ENCODE measurements at places on chromosomes 2 and 18.

- no peak for DNase-seq
Measured at GRCh38 chr18:44590956-44591670, 89.6 kb upstream of the SETBP1 start.

DNA sequence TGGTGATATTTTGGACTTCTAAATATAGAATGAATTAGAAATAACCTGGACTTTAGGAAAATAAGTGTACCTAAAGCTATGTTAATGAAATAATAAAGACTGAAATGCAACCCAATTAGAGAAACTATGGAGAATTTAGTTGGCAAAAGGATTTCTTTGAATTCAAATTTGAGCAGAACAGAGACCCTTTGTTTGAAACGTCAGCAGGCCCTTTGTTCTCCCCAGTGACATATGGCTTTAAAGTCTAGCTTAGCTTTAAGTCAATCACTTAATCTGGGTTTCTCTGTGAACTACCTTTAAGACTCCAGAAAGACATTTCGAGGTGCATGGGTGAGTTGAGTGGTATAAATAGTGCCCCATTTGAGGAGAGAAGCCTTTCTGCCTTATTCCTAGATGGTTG is 130.5 kb upstream of the CREB1 start:
- DNase-seq = no peak

- peak; percentile 59 for DNase-seq
Measured at GRCh38 chr2:113965644-113966043, 75.8 kb downstream of the ACTR3 start.

DNA sequence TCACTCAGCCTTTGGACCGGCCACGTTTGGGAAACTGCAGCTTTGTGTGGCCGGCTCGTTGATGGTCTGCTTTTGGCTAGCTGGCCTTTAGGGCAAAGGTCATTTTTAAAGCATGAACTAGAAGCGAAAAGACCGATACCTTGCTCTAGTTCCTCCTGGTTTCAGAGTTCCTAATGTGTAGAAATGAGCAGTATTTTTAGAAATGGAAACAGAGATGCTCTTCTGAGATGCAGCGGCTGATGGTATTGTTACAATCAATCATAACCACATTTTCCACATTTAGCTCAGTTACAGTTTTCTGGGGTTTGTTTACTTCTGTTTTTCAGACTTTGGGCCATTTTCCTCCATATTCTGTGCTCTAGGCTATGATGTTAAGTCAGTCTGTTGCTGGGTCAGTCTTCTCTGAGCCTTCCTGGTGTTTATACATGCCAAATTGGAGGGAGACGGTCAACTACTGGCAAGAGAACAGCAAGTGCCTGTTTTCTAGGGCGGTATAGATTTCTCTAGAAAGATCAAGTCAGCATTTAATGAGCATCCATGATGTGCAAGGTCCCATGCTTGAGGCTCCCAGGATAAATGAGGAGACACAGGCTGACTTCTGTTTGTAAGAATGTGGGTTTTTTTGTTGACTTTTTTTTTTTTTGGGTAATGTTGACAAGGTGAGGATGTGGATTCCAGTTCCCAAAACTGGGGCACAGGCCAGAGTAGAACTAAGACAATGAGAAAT is 28.0 kb downstream of the RNF144A start:
- no peak for DNase-seq

DNA sequence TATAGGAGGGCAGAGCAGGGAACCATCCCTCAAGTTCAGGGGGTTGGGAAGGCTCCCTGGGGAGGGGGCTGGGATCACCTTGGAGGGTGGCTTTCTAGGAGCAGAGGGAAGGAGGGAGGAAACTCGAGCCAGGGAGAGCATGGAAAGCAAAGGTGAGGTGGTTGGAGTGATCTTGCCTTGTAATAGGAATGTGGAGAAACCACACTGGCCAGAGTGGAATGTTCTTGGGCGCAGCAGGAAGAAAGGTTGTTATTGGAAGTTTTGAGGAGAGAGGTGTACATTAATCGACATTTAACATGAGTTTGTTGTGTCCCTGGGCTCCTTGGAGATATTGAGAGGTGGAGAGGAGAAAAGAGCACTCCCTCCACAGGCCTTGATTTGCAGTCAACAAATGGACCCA is 272.2 kb downstream of the PRKCE start:
- no peak for DNase-seq

DNA sequence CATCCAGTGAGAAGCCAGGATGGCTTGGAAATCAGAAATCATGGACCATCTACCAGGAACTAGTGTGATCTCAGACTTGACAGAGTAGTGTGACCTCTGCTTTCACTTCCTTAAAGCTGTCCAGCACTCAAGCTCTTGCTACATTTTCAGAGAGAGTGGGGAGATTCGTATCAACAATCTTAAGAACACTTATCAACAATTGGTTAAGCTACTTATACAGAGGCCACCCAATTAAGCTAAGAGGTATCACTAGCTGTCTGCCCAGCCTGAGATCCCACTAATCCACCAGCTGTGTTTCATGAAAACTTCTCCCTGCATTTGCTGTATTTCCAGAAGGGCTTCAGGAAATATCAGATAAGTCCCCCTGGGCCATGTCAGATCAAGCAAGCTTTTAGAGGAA is 4.2 kb downstream of the RPRM start:
- no peak for DNase-seq

DNA sequence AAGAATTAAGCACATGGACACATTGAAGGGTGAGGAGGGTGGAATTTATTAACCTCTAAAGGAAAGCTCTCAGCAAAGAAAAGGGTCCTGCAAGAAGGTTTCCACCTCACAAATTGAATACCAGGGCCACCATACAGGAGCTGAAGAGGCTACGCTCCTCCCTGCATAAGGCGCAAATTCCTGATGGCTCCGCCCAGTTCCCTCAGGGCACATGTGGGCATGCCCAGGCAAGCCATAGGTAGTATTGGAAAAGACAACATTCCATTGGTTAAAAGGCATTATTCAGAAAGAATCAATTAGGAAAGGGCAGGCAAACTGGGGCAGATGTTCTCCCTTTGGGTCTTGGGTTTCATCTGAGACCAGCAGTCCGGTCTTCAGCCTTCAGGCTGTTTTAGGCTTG is 161.2 kb downstream of the PTPRM start:
- DNase-seq = no peak

DNA sequence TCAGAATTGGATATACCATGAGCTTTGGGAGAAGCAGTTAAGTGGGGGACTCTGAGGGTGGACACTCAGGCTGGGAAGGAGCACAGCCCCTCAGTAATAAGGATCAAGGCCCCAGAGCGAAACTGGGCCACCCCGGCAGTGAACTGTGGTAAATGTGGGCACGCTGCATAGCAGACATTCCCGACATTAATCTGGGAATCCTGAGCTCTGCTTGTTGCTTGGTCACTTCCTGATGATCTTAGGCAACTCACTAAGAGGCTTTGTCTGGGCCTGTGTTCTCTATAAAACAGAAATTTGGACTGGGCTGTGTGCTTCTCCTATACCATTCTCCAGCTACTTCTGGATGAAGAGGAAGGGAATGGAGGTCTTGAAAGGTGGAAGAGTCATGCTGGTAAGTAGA is 4.8 kb downstream of the TGFBRAP1 start:
- no peak for DNase-seq

GRCh38 chr18:70672581-70672980 is 383.7 kb downstream of the SOCS6 start:
- no peak for DNase-seq

DNA sequence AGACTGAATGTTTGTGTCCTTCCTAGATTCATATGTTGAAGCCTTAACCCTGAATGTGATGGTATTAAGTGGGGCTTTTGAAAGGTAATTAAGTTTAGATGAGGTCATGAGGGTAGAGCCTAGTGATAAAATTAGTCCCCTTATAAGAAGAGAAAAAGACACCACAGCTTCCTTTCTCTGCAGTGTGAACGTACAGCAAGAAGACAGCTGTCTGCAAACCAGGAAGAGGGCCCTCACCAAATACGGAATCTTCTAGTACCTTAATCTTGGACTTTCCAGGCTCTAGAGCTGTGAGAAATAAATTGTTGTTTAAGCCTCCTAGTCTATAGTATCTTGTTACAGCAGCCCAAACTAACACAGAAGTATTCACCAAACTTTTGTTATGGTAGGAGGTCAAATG is 57.1 kb upstream of the CYTIP start:
- no peak for DNase-seq

- DNase-seq = no peak
Measured at GRCh38 chr2:127511917-127512316, 14.4 kb downstream of the IWS1 start.

GRCh38 chr18:79185648-79186047 is 116.5 kb downstream of the ATP9B start:
- DNase-seq = no peak

GRCh38 chr2:197378494-197379307 is 56.1 kb downstream of the SF3B1 start:
- DNase-seq = peak; percentile 8

DNA sequence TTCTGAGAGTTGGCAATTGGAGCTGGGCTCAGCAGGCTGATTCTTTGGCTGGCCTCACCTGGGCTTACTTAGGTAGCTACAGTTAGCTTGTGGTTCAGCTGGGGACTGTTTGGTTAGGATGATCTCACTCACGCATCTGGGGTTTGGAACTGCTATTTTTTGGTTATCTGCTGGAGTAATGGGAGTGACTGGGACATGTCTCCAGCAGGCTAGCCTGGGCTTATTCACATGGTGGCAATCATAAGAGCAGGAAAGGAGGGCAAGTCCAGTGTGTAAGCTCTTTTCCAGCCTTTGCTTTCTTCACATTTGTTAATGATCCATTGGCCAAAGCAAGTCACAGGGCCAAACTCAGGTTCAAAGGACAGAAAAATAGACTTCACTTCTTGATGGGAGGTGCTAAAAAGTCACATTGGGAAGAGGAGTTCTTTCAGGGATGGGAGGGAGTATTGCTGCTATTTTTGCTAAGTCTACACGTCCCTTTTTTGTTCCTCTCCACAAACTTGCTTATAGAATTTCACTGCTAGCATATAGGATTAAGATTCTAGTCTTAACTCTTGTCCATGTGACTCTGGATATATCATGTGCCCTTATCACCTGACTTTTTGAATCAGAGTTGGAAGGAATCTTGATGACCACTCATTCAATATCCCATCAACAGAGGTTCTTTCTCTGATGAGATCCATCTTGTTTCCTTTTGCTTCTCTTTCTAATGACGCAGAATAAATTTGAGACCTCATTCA is 174.0 kb downstream of the ZFP36L2 start:
- DNase-seq = no peak

DNA sequence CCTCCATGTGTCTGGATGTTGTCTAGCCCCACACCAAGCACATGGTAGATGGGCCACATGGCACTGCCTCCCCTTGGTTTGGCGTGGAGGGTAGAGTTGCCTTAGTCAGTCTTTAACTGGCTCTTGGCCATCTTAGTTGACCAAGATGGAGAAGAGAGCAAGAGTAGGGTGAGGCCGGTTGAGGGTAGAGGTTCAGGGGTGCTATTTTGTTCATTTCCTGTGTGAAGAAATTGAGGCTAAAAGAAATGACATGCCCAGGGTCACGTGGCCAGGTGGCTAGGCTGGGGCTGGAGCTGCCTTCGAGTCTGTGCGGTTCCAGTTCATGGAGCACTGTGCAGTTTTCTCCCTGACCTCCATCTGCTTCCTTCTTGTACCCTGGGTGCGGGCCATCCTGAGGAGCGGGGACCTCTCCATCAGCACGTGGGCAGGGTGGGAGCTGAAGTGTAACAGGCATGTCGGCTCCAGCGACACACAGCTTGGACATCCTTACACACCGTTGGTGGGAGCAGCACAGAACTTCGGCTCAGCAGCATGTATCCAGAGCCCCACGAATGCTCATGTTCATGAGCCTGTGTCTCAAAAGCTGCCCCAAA is 213.2 kb downstream of the GBX2 start:
- no peak for DNase-seq

DNA sequence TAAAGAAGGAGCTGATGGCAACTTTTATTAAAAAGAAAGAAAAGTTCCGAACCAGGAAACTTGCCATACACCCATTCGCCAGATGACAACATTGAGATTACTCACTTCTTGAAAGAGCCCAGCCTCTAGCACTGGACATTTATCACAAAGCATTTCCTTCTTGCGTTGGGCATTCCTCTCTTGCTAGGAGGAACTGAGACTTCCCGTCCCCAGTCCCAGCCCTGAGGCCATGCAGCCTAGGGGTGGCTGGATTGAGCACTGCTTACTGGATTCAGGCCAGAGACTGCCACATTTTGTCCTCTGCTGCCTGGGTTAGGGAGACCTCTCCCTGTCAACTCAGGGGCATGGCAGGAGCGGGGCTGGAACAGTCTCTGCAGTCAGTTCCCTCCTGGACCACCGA is 80.1 kb downstream of the SDC1 start:
- no peak for DNase-seq

DNA sequence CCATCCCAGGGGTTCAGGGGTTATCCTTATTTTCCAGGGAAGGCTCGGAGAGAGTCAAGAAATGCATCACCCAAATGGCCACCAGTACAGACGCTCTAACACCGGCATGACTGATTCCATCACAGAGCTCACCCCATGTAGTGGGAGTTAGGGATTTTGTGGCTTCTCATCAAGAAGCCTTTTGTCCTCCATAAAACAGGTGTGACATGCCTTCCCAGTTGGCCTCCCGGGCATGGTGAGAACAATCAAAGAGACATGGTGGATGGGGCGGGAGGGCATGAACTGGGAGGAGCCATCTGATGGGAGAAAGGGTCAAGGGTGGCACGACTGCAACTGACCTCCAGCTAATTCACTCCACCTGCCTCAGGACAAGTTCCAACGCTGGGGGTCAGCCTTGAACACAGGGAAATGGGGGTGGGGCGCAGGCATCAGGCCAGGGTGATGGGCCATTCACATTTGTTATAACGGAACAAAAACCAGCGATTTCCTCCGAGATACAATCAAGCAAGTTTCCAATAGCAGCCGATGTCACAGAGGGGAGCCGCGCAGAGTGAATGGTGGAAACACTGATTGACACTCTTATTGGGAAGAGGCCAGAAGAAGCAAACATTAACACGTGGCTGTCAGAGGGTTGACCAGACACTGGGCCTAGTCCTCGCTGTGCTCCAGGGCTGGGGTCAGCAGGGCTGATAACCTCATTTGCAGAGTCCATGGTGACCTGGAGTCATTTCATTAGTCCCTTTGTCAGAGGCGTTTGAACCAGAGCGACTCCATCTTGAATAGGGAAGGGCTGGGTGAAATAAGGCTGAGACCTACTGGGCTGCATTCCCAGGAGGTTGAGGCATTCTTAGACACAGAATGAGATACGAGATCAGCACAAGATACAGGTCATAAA is 80.5 kb upstream of the HPCAL1 start:
- DNase-seq = no peak
